ENCODE measurements at places on chromosomes 2 and 18. TPM values are rescaled to one million over a fixed set of nuclear protein-coding genes. Genes with fewer than 3 reads are reported as not detected.
A peak's percentile ranks its signal among the peaks of the same experiment; 100 is the strongest.

DNA sequence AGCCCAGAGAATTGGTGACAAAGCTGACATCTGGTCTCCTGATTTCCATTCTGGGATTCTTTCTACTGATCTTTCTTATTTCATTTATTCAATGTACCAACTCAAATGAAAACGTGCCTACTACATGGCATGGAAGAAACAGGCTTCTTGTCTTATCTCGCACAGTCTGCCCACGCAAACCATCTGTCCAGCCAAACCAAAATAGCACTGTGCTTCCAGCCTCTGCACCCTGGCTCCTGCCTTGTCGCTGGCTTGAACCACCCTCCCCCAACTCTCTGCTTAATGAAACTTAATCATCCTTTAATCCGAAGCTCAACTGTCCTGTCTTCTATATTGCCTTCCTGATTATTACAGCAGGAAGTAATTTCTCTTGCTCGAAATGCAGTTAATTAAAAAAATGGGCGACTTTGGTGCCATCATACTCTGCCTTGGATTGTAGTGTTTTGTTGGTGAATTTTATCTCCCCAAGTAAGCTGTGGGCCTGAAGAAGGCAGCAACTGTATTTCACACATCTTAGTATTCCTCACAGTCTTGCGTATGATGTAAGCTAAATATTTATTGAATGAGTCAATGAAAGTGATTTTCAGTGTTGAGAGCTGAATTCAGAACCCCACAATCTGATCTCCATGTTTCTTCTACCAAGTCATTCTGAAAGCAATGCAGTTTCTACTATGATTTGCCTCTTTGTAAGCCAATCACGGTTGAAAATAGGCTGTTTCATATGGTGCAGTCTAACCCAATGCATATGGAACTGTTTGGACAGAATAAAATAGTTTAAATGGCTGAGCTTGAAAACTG, 190.8 kb downstream of the TMEM247 start:
- DNase-seq, result peak; percentile 63

- DNase-seq, result no peak
Measured at GRCh38 chr2:15241201-15241600, 319.9 kb downstream of the NBAS start.

- DNase-seq, result no peak
Measured at GRCh38 chr18:73520229-73520628, 627.4 kb downstream of the FBXO15 start.

DNA sequence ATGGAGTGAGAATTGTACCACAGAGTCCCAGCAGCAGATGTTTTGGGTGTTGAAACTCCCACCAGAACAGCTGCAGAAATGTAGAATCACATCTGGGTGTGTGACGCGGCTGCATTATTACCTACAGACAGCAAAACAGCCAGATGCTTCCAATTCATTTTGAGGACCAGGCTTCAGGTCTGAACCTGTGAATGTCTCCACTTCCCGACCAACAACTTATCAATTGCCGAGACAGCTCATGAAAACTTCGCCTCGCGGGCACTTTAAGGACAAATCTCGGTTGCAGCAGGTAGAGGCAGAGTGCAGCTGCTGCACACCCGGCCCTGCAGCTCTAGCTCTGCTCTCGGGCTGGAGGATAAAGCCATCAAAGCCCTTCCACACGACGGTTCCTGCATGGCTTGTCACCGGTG, 202.0 kb downstream of the HRH4 start:
- no peak for DNase-seq

GRCh38 chr2:120576509-120577474, 158.9 kb upstream of the GLI2 start:
- peak; percentile 31 for DNase-seq

GRCh38 chr2:131046028-131046917, 47.0 kb downstream of the FAM168B start:
- DNase-seq, result no peak

DNA sequence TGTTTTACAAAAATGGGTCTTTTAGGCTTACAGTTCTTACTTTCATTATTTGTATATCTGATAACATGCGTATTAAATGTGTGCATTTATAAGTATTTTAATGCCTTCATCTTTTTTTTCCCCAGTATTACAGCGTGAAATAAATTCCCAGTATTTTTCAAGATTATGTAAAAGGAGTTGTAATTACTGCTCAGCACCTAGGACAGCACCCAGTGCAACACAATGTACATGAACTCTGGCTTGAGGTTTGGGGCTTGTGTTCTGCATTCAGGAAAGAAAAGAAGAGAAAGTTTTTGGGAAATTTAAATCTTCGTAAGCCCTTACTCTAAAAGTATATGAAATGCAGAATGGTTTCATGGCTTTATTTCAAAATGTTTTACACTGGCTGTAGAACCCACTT, 16.7 kb downstream of the ZNF638 start:
- no peak for DNase-seq

- no peak for DNase-seq
Measured at GRCh38 chr2:208320686-208321085, 54.6 kb downstream of the PIKFYVE start.

DNA sequence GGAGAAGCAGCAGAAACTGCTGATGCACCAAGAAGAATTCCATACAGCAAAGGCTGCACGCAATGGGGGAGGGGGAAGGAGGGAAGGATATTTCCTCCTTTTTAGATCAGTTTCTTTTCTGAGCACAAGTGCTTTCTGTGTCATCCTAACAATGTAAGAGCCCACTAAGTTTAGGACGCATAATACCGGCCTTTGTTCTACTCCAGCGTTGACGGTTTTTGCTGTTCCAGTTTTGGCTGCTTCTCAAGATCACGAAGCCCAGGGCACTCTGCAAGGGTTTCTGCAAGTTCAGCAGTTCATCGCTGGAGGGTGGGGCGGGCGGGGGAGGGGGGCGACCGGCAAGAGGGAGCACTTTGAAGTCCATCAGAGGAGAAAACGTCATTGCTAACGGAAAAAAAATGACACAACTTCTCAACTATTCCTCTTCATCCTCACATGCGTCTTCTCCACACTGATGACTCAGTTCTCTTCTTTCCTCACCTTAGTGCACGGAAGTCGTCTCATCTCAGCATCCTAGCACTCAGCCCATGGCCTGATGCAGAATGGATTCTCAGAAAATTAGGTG, 8.7 kb downstream of the FAM178B start:
- DNase-seq, result peak; percentile 19

DNA sequence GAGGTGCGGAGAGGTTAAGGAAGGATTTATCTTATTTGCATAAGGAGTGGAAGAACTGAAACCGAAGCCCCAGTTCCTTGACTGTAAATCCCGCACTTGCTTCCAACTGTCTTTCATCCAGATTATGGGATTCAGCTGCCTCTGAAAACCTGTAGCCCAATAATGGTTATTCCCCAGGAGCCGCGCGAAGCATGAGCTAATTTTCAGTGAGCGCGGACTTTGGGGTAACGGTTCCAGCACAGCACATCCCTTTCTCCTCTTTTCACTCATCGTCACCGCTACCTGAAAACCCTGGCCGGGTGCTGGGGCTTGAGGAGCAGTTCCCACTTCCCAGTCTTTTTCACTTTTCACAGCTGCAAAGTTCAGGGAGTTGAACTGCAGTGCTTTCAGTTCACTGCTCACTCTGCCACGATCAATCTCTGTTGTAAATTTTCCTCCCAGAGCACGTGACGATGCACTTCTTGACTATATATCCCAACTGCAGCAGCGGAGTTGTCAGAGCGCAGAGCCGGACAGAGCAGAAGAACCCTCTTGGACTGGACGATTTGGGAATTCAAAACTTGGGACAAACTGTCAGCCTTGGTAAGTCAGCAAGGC, at the start of gene KCNE4:
Gene KCNE4, plus strand, starts transcription at position 498 of the 597 bp plus-strand sequence. CDS start 641 bp downstream, outside the sequence.
- DNase-seq, result no peak

DNA sequence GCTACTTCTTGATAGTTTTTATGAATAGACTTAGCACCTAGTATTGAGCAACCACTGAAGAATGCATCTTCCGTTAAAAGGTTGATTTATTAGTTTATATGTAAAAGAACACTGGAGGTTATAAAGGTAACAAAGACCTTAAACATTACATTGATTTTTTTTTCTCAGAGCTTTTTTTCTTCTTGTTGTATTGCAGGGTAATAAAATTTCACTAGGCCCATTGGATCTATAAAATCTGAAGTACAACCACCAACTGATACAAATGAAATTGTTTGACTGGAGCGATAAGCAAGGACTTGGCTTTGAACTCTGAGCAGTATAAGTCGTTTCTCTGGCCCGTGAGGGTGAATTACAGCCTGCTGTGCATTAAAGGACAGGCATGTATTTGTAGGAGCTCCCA, 344.0 kb downstream of the LRRTM1 start:
- no peak for DNase-seq

GRCh38 chr18:24530630-24531111, 70.2 kb downstream of the HRH4 start:
- DNase-seq, result peak; percentile 28

DNA sequence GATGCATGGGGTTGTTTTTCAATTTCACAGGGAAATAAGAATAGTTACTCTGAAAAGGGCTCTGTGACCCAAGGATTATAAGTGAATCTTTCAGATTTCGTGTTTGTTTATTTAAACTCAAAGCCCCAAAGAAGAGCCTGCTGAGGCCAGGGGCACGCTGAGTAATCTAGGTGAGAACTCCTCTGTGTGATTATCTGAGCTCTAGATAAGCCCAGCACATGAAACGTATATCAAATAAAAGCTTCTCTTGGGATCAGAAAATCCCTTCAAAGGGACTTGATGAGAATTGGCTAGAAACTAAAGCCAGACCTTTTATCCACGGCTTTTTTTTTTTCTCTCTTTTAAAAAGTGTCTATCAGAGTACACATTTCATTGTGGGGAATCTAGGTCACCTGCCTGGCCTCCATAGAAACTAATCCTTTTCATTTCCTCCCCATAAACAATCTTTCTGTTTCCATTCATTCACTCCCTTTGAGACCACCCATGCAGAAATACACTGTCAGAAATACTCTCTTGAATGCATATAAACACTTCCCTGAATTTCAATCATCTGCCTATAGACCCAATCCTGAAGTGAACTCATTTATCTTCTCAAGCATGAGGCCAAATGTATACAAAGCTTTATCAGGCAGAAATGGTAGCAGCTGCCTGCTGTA, 137.4 kb downstream of the RIT2 start:
- DNase-seq, result no peak

DNA sequence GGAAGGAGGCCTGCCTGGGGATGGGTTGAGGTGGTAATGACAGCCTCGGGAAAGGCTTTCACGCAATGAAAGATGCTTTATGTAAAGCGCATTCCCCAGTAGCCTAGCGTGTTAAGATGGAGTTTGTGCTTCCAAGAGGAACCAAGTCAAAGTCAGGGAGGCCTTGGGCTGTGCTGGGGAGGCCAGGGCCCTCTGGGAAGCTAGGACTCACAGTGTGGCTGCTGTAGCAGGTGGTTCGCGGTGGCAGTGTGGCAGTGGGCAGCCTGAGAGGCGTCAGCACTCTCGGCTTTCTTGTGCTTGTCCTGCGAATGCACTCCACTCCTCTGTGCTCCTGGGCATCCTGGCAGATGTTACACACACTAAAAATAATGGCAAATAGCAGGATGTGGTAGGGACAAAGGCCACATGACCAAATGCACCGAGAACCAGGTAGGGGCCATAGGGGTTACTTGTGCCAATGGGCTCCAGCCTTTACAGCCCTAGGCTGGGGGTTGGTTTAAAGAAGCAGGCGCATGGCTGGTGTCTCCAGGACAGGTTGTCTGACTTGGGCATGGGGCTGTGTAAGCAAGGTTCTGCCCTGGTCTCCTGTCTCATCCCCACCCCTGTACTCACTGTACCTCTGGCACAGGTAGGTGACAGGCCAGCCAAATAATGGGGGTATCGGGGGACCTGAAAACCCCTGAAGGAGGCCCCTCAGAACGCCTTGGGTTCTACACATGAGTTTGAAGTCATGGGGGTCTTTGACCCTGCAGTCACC, 154.4 kb upstream of the TWIST2 start:
- DNase-seq, result no peak

DNA sequence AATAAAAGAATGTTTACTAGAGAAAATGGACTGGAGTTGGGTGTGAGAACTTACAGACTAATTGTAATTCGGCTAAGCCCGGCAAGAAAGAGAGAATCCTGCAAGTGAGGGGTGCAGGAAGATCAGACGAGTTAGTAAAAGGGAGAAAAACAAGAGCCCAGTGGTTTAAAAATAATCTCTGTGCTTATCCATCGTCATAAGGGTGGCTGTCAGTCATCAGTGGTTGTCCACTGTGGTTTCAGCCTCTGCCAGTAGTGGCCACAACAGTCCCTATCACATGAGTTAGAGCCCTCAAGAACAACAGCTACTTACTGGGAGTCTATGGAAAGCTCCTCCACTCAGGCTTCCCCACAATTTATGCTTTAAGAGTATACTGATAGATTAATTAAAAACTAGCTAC, 239.8 kb downstream of the SETBP1 start:
- DNase-seq, result no peak

GRCh38 chr2:133405252-133405651, 163.0 kb downstream of the NCKAP5 start:
- no peak for DNase-seq

DNA sequence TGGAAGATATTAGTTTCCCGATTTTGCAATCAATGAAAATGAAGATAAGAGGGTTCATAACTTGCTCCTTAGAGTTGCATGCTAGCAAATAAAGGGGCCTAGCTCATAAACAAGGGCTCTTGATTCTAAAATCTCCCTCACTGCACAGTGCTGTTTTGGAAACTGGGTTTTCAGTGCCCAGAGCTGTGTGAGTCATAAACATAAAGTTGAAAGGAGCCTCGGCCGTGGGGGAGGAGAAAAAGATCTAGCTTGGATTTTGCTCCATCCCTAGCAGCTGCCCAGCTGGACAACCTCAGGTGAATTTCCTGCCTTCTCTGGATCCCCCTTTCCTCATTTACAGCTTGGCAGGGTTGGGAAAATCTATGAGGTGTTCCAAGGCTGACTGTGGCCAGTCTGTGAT, 42.5 kb downstream of the LYPD1 start:
- no peak for DNase-seq

- DNase-seq, result peak; percentile 6
Measured at GRCh38 chr2:140643761-140644187, 1487.0 kb downstream of the LRP1B start.

DNA sequence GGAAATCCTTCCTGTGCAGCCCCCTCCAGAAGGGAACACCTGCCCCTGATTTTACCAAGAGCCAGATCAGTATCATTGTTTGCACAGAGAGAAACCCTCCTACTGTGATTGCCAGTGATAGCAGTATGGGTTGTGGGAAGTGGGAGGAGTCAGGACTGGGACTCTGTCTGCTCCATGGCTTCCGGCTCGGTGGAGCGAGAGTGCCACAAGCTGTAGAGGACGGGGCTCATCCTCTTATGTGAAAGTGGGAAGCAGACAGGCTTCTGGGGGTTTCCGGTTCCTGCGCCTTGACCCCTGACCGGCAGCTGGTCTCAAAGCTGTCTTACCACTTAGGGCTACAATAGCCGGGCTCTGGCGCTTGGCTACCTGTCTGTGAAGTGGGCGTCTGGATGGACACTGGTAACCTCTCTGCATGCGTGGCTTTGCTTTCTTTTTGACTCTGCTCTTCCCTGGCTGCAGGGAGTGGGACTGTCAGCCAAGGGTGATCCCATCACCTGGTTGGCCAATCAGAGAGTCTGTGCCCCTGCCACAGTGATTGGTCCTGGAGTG, 79.7 kb downstream of the BCL2L11 start:
- no peak for DNase-seq

- no peak for DNase-seq
Measured at GRCh38 chr18:35999925-36000324, 27.4 kb downstream of the RMP24 start.

POTEI gene
- not detected for polyA plus RNA-seq

CDC42EP3 gene
- 191 TPM for polyA plus RNA-seq

RAPGEF4 gene
- polyA plus RNA-seq, result 0.42 TPM

C1QL2 gene
- not detected for polyA plus RNA-seq

RNPEPL1 gene
- 7.3 TPM for polyA plus RNA-seq

GPR35 gene
- 0.17 TPM for polyA plus RNA-seq

UPP2 gene
- not detected for polyA plus RNA-seq

RPIA gene
- 6.4 TPM for polyA plus RNA-seq

NAGK gene
- polyA plus RNA-seq, result 118 TPM

SERPINB10 gene
- 0.85 TPM for polyA plus RNA-seq

AQP12A gene
- polyA plus RNA-seq, result not detected

IL36A gene
- not detected for polyA plus RNA-seq

INHBB gene
- polyA plus RNA-seq, result 3.9 TPM

THSD7B gene
- 0.13 TPM for polyA plus RNA-seq

All from BJ (cell line).